ENCODE measurements at places on chromosomes 11 and 22. TPM values are rescaled to one million over a fixed set of nuclear protein-coding genes. Genes with fewer than 3 reads are reported as not detected.

Gene KDM4F
- total RNA-seq, result not detected

Gene C22orf42
- not detected for total RNA-seq

Gene POU2AF2
- not detected for total RNA-seq

Gene LTO1
- 15.9 TPM for total RNA-seq

Gene OR8A1
- not detected for total RNA-seq

Gene NAALADL1
- 27.9 TPM for total RNA-seq

Gene PTGDR2
- 0.29 TPM for total RNA-seq

Gene ABCG4
- not detected for total RNA-seq

Gene TRIM34
- total RNA-seq, result 7.8 TPM

Gene RHOD
- total RNA-seq, result 86.8 TPM

Gene NRGN
- total RNA-seq, result 5.8 TPM

Gene STK33
- total RNA-seq, result 14.4 TPM

Gene NECTIN1
- 6.6 TPM for total RNA-seq

Gene OR51I1
- total RNA-seq, result not detected

Gene CRYBB1
- not detected for total RNA-seq

Gene IL17REL
- total RNA-seq, result not detected

Gene SMTNL1
- not detected for total RNA-seq

Gene SLCO2B1
- total RNA-seq, result 0.14 TPM

Gene FAM180B
- not detected for total RNA-seq

Gene KLHL35
- 3.3 TPM for total RNA-seq

Gene OR5B12
- total RNA-seq, result not detected

Gene PVALB
- total RNA-seq, result not detected

Gene KREMEN1
- 4.8 TPM for total RNA-seq

Gene HBB
- total RNA-seq, result not detected

Gene HBD
- not detected for total RNA-seq

Gene OR51E1
- not detected for total RNA-seq

Gene MGAT3
- total RNA-seq, result 0.65 TPM

Gene OR2AT4
- total RNA-seq, result not detected

Gene MS4A15
- not detected for total RNA-seq

Gene TRIM49
- total RNA-seq, result not detected

Gene C11orf21
- not detected for total RNA-seq

Gene SLC17A6
- total RNA-seq, result not detected

Gene CECR2
- total RNA-seq, result 2.5 TPM

Gene MPZL2
- 29.7 TPM for total RNA-seq

Gene ARHGAP32
- 4.2 TPM for total RNA-seq

Gene OR51F1
- total RNA-seq, result not detected

Gene JAM3
- total RNA-seq, result 22.0 TPM

Gene TBX10
- total RNA-seq, result not detected

Gene RIC3
- 1.6 TPM for total RNA-seq

Gene SBF2
- 15.6 TPM for total RNA-seq

Gene SLC2A11
- 14.3 TPM for total RNA-seq

Gene CARD18
- not detected for total RNA-seq

Gene CARNS1
- total RNA-seq, result 0.23 TPM

Gene OVCH2
- total RNA-seq, result not detected

Gene TTC9C
- total RNA-seq, result 35.7 TPM

Gene C11orf42
- total RNA-seq, result not detected

Gene NLRP14
- not detected for total RNA-seq

Gene DDT
- 138 TPM for total RNA-seq

Gene CD248
- 0.07 TPM for total RNA-seq

Gene DGCR6
- 1.1 TPM for total RNA-seq

Gene UBQLN3
- not detected for total RNA-seq

Gene CCDC73
- not detected for total RNA-seq

Gene DRICH1
- total RNA-seq, result not detected

Gene PUS3
- 7.1 TPM for total RNA-seq

Gene SCGB1D1
- total RNA-seq, result not detected

Gene C11orf86
- total RNA-seq, result not detected

Gene RGL4
- not detected for total RNA-seq
